ENCODE measurements at places on chromosomes 5 and 9.

DNA sequence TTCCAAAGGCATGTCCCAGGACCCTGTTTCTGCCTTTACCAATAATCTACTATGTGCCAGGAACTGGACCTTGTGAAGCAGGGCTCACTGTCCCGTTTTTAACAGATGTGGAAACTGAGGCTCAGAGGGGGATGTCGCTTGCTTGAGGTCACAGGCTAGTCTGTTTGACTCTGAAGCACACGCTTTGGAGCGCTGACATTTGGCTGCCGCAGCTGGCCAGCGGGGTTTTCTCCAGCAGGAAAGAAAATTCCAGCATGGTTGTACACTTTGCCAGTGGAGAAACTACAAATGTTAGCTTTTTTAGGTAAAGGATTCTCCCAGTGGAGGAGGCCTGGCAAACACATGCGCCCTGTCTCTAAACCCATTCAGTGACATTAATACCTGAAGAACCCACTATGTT lies 50.5 kb downstream of the SH3PXD2B start:
- DNase-seq, result no peak

DNA sequence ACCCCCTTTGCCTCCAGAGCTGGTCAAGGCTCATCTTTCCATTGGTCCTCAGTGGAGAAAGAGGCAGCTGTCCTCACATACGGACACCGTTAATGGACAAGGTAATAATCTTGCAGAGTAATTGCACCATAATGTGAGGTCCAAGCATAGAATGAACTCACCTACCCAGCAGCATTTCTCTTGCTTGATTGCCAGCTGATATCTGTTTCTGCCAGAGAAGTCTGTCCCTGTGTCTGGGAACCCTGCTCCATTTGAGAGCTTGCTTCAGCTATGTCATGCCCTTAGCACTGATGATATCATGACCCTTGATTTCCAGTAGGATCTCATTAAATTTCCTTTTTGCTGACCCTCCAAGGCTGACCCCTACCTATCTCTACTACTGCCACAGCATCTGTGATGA lies 154.6 kb downstream of the PIK3R1 start:
- DNase-seq, result no peak

- peak; percentile 55 for DNase-seq
These were observed 780 bp downstream of the RNU6ATAC start for GRCh38 chr9:134163371-134164196.

DNA sequence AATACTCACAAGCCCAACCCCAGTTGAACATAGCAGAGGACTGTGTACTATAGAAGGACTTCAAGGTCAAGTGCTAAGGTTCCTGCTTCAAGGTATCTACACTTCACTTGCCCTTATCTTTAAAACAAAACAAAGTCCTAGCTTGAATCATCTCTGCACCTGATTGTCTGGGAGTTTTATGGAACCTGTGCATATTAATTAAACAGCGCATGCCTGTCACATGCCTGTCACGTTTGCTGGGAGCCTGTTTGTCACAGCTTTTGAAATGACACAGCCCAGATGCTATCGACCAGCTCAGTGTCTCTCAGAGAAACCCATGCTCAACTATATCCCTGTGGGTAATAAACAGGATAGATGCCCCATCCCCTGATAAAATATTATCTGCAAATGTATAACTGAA lies 476.0 kb downstream of the ZSWIM6 start:
- DNase-seq, result no peak
